ENCODE measurements at places on chromosomes 3 and 15.

DNA sequence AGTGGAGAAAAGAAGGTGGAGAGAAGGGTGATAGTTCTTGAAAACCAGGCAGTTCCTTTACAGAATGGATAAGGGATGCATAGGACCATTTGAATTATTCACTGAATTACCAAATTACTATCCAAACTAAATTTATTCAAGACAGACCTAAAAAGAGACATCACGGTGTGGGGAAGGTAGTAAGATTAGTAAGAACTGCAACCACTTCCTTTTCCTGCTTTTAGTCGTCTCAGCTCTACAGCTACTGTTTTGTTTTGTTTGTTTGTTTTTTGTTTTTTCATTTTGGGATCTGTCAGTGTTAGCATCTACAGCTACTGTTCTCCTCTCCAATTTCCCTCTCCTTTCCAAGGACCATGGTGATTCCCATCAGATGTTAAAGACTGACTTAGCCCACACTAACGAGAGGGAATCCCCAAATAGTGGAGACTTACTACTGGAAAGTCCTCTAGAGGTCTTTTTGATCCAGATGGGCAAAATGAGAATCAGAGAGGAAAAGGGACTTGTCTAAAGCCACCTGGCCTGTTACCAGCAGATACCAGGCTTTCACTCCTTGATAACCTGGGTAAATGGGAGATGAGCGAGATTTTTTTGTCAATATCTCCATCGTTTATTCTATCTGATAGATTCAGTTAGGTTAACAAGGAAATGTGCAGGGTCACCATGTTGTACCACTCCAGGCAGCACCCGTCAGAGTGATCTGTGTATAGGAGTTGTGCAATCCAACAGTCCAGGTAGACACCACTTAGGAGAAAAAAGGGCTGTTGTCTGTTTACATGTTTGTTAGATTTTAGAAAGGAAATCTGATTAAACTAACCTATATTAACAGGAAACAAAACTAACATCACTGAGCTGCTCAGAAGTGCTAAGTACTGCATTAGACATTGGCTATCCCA lies 6.0 kb downstream of the HCLS1 start:
- DNase-seq = no peak

DNA sequence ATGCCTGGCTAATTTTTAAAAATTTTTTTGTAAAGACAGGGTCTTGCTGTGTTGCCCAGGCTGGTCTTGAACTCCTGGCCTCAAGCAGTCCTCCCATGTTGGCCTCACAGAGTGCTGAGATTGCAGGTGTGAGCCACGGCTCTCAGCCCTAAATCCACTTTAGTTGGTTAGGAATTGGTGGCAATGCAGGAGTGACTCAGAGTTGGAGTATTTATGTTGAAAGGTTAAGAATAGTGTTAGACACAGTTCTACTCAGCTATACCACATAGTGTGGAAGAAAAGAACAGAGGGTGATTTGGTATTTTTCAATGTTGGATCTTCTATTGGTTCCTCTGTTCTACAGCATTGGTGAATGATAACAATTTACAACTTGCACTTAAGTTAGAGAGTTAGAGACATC lies 7.6 kb downstream of the ZNF639 start:
- DNase-seq = no peak

DNA sequence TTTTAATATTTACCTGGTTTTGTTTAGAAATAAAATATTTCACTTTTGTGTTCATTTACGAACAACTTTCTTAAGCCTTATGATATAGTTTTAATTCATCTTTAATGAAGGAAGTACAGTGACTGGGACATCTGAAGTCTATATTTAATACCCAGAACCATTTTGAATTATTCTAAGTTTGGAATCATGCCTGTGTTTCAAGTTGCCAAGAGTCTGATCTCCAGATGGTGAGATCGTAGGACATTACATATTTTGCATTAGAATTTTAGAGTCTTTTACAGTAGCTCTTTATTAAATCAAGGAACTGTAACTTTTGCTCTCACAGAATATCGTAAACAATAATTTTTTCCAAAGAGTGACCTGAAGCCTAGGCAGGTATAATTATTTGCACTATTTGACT lies 420.7 kb downstream of the SI start:
- DNase-seq = no peak

- no peak for DNase-seq
Observed at GRCh38 chr15:77589839-77590238, 42.9 kb downstream of the LINGO1 start.

DNA sequence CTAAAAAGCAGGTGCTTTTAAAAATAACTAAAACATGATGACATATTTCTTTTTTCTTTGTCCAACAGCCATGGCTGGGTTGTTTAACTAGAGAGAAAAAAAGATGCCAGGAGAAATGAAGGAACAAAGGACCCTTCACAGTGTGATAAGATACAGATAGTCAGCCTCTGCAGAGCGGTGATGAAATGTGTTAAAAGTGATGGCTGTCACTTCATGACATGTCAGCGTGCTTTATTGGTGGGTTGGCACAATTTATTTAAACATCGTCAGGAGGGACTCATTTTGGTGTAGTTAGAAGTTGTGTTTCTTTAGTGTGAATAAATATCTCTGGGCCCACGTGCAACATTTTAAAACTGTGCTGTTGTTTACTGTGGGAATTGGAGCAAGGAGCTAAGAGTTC lies 887.4 kb upstream of the CFAP20DC start:
- DNase-seq = no peak

GRCh38 chr3:53694666-53695323 lies 151.4 kb downstream of the CHDH start:
- no peak for DNase-seq

DNA sequence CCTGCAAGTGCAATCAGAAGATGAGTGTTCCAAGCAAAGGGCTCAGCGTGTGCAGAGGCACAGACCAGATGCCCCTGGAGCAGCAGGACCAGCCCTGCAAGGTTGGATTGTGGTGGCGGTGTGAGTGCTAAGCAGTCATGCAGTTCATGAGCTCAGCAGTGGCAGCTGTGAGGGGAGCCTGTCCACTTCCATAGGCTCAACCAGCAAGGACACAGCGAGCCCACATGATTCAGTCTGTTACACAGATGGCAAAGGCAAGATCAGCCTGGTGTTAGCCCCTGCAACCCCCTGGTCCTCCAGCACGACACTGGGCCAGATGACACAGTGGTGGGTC lies 95.9 kb upstream of the PRR23E start:
- DNase-seq = no peak

DNA sequence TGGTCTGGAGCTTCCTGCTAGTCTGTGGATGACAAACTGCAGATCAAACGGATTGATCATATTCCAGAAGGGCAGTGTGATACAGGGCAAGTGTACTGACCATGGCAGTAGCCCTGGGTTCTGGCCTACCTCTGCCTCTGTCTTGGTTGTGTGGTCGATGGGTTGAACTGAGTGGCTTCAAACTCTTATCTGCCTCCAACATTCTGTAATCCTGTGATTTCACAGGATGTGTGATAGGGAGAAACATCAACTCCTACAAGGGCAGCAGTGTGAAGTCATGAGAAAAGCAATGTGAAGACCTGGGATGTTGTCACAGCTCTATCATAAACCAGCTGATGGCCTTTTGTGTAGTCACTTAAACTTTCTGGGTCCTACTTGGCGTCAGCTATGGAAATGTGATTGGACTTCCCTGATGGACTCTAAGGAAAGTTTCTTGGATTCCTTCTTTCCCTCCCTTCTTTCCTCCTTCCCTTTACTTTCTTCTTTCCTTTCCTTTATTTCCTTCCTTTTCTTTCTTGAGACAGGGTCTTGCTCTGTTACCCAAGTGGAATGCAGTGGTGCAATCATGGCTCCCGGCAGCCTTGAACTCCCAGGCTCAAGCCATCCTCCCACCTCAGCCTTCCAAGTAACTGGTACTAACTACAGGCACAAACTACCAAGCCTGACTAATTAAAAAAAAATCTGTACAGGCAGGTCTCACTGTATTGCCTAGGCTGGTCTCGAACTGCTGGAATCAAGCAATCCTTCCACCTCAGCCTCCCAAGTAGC lies 114.8 kb downstream of the BBX start:
- no peak for DNase-seq

GRCh38 chr3:187361835-187362234 lies 6.3 kb upstream of the RTP4 start:
- no peak for DNase-seq

DNA sequence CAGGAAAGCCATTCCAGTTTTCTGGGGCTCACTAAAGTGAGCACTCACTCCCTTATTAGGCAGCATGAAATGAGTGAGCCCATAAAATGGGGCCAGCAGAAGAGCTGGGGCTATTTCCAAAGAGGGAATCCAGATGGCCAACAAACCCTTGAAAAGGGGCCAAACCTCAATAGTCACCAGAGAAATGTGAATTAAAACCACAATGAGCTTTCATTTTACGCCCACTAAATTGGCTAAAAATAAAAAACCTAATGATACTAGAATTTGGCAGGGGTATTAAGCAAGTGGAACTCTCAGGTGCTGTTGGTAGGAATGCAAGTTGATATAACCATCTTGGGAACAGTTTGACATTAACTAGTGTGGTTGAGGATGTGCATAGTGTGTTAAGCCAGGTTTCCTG lies 42.1 kb upstream of the RAF1 start:
- DNase-seq = no peak

- no peak for DNase-seq
Observed at GRCh38 chr15:35329521-35329961, 216.4 kb downstream of the DPH6 start.

DNA sequence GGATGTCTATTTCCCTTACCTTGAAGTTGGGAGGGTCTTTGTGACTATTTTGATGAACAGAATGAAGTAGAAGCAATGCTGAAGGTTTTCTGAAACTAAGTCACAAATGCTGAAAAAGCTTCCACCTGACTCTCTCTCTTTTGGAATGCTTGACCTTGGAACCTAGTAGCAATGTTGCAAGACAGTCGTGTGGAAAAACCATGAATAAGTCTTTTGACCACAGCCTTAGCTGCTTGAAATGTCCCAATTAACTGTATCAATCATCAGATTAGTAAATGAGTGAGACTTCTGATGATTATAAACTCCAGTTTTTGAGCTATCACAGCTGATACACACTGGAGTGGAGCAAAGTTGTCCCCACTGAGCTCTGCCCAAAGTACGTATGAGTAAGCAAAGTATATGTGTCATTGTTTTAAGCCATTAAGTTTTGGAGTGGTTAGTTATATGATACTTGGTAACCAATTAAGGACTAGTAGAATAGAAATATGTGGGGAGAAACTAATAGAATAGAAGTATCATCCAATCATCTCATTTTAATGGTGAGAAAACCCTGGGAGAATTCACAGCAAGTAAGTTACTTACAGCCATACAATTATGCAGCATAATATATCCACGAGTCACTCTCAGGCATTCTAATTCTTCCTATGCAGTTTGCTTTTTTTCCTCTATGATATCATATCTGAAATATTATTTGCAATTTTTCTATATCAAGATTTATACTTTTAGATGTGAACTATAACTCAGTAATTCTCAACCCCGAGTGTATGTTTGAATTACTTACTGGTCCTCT lies 1010.6 kb downstream of the ROBO2 start:
- DNase-seq = no peak

- DNase-seq = no peak
Observed at GRCh38 chr3:39934696-39935095, 125.3 kb downstream of the MYRIP start.

- no peak for DNase-seq
Observed at GRCh38 chr3:187783098-187783497, 37.8 kb upstream of the BCL6 start.

DNA sequence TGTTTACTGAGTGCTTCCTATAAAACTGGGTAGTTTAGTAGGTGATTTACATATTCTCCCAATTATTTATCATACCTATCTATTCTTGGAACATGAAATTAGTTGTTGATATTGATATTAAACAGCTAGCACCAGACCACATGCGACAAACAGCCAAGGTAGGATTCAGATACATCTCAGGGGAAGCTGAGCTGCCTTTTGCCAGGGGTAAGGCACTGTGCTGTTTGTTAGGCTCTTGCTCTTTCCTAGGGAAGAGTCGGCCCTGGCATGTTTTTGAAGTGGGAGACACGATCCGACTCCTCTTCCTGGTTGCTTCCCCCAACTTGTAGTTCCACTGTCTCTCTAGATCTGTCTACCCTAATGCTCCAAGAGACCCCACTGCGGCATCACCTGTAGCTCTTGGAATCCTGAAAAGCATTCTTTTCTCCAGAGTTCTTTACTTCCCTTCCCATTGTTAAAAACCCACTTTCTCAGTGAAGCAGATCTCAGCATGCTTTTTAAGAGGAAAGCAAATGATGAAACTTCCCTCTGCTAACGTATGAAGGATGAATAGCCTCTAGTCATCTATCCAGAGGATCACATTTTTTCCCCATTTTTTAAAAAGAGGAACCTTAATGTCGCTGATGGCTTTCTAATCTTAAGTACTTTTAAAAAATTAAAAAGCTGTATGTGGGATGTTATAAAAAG lies 138.4 kb downstream of the GHSR start:
- no peak for DNase-seq

- DNase-seq = no peak
Observed at GRCh38 chr15:63104727-63105126, 16.9 kb upstream of the LACTB start.

- DNase-seq = no peak
Observed at GRCh38 chr15:90181776-90182175, 19.4 kb upstream of the SEMA4B start.

- no peak for DNase-seq
Observed at GRCh38 chr15:79315623-79316328, 4.9 kb downstream of the TMED3 start.

GRCh38 chr15:22806664-22807063 lies 20.2 kb downstream of the NIPA1 start:
- no peak for DNase-seq

DNA sequence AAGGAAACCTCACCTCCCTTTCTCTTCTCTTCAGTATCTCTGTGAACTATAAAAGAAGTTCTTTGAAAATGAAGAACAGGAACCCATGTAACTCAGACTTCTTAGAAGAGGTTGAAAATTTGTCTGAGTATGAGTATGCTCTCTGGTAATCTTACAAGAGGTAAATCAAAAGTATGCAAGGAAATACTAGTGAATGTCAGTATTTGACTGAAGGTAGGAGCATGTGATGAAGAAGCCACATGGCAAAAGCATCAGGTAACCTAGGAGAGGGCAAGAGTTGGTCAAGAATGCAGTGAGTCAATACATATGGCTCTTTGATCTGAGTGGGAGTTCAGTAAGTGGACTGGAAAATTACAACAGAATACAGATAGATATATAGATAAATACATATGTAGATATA lies 133.0 kb upstream of the NECTIN3 start:
- DNase-seq = no peak

DNA sequence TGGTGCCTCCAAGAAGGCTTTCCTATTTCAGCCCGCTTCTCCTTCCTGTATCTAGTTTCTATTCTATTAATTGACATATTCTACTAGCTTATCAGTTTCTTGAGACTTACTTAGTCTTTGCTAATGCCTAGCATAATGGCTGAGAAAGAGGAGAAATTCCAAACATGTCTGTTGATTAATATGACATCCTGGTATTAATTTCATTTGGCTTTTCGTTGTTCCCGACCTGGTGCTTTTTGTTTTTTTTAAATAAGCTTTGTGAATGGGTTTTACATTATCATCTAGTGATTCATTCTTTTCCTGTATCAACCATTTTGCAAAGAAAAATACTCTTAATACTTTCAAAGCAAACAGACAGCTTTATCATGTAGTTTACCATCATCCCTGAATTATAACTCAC lies 13.1 kb downstream of the WDR53 start:
- DNase-seq = no peak

GRCh38 chr3:112512320-112512719 lies 13.0 kb upstream of the BTLA start:
- no peak for DNase-seq
